ENCODE measurements at places on chromosomes 4 and X.

DNA sequence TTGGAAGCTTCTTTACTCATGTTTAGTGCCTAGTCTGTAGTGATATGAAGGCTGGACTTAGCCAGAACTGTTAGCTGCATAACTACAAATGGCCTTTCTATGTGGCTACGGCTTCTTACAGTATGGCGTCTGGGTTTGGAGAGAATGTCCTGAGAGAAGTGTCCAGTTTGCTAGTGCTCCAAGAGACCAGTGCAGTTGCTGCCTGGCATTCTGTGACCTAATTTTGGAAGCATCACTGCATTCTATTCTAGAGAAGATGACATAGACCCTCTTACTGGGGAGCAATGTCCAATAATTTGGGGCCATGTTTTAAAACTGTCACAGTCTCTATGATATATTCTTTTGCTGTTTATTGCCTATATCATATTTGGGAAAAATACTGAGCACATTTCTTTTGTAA is 74.2 kb downstream of the STAG2 start:
- no peak for DNase-seq

DNA sequence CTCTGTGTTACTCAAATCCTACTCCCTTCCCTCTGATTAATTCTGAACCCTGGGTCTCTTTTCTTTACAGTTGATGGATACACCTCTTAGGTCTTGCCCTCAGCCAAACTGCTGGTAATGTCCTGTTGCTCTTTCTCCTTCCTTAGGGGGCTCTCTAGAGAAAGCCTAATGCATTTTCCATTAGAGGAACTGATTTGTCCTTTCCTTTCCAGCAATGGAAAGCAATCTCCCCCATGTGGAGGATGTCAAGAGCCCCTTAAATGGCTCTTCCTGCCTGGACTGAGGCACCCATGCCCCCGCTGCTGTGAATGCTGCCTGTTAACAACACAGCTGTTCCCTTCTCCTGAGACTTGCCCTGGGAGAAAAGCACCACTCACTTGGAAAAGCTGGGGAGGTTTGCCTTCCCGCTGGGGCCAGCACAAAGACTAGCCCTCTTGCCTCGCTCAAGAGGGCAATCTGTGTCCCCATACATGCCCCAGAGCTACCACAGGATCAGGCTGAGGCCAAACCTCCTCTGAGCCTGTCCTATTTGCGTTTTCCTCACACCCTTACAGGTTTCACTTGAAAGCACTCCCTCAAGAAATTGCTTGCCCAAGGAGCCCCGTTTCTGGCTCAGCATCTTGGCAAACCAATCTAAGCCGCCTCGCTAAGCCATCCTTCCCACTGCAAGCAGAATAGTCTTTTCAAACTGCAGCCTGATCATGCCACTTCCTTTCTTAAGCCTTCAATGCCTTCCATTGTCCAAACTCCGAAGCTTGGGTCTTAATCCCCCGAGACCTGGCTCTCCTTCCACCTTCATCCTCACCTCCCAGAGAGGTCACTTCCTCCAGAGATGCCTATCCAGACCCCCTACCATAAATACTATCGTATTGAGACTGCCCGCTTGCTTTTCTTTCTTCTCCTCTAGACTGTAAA is 23.2 kb upstream of the SMIM20 start:
- DNase-seq, result no peak

- no peak for DNase-seq
Observed at GRCh38 chrX:153939573-153939972, 4.7 kb upstream of the NAA10 start.

DNA sequence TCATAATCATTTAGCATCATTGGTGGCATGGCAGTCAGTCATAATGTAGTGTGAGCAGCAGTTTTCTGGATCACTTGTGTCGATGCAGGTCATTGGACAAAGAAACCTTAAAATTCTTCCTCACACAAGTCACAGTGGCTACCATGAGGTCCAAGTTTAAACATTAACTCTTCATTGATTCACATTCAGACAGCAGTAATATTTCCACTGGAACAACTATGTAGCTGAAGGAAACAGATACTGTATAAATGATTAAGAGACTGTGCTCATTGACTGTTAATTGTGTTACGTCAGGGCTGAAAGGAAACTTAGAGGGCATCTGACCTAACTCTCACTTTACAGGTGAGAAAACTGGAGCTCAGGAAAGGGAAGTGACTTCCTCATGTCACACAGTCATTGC is 261.8 kb downstream of the KLHL13 start:
- DNase-seq, result no peak

DNA sequence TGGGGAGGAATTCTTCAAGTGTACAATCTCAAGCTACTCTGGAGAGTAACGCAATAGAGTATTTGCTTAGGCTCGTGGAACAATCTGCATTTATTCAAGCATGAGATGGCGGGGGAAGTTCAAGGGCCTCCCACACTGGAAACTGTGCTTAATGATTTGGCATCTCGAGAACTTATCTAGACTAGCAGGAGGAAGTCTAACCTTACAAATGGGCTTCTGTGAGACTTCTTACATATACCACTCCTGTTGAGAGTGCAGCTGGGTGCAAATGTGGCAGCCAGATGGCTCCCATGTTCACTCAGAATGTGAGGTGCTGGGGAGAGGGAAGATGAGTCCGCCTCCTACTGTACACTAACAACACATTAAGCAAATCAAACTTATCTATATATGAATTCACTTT is 29.3 kb upstream of the PTPN13 start:
- no peak for DNase-seq

- no peak for DNase-seq
Observed at GRCh38 chr4:125985856-125986255, 671.1 kb downstream of the FAT4 start.

- DNase-seq, result no peak
Observed at GRCh38 chr4:183416879-183417755, 27.3 kb upstream of the CDKN2AIP start.

DNA sequence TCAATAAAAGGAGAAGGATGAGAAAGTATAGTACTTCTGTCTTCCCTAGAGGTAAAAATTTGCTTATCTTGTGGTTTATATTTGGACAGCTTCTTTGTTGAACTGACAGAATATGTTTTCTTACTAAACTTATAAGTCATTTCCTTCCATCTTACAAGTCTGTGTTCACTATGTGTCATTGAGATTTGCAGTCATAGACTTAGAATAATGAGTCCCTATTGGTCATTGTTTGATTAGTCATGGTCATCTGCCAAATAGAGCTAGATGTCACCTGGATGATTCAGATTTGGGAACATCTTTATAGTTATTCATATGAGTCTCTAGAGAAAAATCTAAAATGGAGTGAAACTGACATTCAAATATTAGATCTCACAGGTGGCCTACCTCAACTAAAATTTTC is 51.5 kb downstream of the SPATA18 start:
- DNase-seq, result no peak

- no peak for DNase-seq
Observed at GRCh38 chr4:146381263-146381872, 140.4 kb downstream of the SLC10A7 start.

GRCh38 chr4:32824336-32824735 is 2104.2 kb downstream of the PCDH7 start:
- DNase-seq, result no peak

DNA sequence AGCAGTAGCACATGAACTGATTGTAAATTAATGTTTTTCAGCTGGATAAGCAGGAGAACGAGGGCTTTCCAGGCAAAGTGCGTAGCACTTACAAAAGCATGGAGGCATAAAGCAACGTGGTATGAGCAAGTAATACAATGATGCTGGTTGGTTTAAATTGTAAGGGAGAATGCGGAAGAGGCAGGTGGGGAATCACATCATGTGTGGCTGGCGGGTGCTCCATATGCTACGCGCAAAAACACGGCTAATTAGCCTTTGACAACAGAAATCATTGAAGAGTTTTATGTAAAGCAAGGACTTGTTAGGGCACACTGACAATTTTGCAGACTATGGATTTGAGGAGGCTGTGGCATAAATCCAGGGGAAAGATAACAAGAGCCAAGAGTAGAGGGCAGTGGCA is 14.6 kb downstream of the SYTL4 start:
- DNase-seq, result no peak

DNA sequence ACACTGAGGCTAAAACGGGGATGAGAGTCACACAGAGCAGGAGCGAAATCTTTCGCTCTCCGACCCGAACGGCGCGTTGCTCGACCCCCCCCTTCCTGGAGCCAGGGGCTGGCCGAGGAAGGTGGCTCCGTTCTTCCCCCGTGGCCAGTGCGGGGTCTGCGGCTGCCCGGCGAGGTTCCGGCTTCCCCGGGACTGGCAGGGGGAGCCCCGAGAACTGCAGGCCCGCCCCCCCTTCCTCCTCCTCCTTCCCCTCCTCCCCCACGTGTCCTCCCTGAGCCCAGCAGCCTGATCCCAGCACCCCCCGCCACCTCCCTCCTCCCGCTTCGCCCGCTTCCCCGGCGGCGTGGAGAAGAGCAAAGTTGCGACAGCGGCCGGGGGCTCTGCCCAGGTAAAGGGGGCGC is 2.4 kb upstream of the BCORL1 start:
- DNase-seq, result no peak

DNA sequence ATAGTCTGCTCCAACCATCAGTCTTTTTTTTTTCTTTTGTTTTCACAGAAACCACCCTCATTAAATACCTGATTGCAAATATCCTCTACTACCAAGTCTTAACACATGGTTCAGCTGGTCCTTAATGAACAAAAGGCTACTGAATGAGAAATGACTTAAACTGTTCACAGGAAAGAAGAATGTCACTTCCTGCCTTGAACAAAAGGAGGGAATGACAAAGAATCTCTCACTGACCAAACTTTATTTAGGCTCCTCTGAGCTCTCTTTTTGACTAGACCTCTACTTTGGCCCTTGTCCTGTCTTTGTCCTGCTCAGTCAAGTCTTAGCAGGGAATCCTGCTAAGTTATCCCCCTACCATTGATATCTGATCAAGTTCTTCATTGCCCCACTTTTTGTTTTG is 31.8 kb upstream of the GJB1 start:
- DNase-seq, result no peak

DNA sequence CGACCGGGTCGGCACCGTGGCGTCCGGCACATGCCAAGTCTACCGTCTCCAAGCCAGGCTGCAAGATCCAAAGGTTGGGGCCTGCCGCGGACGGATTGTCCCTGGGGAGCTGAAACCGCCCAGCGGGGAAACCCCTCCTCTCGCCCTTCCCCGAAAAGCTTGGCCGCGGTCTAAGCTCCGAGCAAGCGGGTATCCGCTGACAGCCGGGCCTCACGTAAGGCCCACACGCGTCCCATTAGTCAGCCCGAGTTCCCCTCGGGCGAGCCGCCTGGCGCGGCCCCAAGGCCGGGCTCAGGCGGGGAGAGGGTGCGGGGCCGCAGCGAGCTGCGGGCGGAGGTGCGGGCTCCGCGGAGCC is 6.8 kb upstream of the BCOR start:
- peak; percentile 65 for DNase-seq

GRCh38 chr4:152352622-152353116 is 183.2 kb downstream of the FBXW7 start:
- peak; percentile 4 for DNase-seq

DNA sequence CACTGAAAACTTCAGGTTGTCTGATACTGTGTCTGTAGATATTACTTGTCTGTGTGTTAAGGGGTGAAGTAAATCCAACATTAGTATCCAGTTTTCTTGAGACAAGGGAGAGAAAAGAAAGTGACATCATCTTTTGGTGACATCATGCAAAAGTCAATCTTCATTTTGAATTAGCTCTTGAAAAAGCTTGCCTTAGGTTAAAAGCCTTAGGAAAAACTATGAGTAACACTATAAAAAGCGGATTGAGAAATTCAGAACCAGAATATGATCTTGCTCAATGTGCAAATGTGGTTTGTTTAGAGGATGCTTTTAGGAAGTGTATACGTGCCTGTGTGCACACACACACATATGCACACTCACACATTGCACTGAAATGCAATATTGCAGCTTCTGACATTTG is 345.8 kb upstream of the CASK start:
- DNase-seq, result no peak

DNA sequence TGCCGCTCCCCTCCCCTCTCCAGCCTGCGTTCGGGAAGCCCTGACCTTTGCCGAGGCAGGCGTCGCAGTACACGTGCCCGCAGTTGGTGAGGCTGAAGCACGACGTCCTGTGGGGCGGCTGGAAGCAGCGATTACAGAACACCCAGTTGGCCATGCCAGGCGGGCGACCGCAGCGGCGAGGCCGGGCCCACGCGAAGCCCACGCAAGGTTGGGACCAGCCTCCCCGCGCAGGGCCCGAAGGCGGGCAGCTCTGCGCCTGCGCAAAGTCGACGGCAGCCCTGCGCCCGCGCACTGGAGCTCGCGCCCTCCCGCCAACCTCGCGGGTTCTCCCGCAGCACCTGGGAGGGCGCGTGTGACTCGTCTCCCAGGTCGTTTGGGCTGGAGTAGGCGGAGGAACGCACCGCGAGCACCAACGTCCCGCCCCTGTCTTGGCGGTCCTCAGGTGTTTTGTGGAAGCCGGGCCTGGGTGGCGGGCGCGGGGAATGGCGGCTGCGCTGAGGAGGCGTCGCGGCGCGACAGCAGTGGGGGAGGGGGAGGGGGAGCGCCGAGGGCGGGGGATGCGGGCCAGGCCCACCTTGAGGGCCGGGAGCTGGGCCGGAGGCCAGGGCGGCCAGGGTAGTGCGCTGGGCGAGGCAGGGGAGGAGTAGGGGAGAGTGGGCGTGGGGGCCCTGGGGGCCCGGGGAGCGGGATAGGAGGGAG is at the start of gene RNF212:
RNF212 (minus strand) TSS at position 254 of the 699 bp plus-strand sequence; CDS start at position 154, 100 bp downstream.
- DNase-seq, result no peak

GRCh38 chr4:145216535-145216934 is 36.1 kb upstream of the OTUD4 start:
- no peak for DNase-seq

GRCh38 chr4:120452536-120452935 is 385.9 kb upstream of the MAD2L1 start:
- DNase-seq, result no peak

GRCh38 chr4:28682847-28683246 is 1822.2 kb downstream of the STIM2 start:
- no peak for DNase-seq

DNA sequence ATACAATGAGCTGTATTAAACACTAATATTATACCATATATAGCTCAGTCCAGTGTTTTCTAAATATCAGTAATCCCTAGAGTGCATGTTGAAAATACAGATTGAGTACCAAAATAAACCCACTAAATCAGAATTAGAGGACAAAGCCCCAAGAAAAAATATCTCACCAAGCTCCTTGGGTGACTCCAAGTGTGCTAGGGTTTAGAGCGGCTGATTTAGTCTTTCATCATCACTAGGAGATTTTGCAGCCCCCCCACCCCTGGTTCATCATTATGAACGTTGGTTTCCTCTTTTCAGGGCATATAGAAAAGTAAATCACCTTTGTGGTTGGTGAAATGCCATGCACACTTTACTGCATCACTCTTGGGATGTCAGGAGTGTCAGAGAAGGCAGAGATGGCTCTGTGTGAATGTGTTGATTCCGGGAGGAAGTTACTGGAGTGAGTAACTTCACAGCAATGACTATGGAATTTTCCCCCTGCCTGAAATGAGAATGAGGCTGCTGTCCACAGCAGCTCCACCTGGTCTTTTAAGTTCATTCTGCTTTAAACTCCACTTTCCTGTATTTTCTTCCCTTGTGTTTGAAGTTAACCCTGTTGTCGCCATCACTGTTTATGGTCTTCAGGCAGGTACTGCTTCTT is 25.2 kb upstream of the ANAPC4 start:
- DNase-seq, result no peak

- no peak for DNase-seq
Observed at GRCh38 chrX:50978920-50979682, 68.6 kb downstream of the BMP15 start.
